ENCODE measurements at places on chromosomes 6 and 20.

DNA sequence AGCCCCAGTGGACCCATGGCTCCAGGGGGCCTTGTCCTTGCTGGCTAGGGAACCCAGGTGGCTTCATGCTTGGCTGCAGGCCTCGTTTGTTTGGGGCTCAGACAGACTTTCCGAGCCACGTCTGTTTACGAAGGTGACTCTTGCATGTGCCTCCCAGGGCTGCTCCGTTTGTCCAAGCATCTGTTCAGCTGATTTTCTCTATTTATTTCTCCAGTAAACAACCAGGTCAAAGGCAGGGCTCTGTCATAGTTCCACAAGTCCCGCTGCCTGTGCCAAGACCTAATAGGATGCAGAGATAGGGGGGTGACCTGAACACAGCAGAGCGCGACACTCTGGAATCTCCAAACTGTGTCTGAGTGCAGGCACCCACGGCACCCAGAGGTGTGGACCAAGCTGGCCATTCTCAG is 12.8 kb upstream of the SPO11 start:
- no peaks in the 10 kb centered on the region for H3K36me3 ChIP-seq
- H3K4me3 ChIP-seq = no peak overlapping the region
- H3K4me1 ChIP-seq = no peaks in the 10 kb centered on the region
- no peak for DNase-seq
- H3K27ac ChIP-seq = no peak overlapping the region

DNA sequence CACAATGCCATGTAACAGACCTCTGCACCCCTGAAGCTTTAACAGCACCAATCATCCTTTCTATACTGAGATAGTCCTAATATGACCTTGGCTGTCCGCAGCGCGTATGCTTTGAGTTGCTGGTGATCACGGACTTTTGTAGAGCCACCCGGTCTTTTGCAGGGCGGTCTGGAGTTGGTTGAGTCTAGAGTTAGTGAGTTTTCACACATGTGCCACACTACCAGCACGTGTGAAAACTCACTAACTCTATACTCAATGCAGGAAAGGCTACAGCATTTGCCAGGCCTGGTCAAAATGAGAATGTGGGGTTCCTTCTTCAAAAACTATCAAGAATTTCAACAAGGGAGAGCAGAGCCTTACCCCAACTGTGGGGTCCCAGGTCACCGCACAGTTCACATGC is 14.6 kb downstream of the AGPAT4 start:
- no peaks in the 10 kb centered on the region for H3K4me1 ChIP-seq
- no peaks in the 10 kb centered on the region for H3K27me3 ChIP-seq
- no peak for DNase-seq
- H3K27ac ChIP-seq = no peak overlapping the region

DNA sequence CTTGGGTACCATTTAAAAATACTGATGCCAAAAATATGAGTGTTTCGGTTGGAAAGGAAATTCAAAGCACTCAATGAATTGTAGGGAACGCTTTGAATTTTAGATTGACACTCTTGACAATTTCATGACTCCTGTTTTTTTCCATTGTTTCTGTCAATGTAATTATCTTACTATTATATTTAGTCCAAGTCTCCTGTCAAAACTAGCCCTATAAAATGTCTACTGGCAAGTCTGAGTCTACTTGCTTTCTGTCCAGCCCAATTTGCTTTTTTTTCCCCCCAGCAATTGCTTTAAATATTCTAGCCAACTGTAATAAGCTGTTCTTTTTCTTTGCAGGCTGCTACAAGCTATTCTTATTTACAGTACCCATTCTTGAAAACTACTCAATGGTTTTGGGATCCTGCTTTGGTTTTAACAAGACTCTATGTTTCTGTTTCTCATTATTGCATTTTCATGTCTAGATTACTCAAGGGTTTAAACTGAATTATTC is 1103.9 kb upstream of the GJE1 start:
- DNase-seq = no peak
- H3K4me1 ChIP-seq = no peaks in the 10 kb centered on the region
- H3K27ac ChIP-seq = no peak overlapping the region
- no peaks in the 10 kb centered on the region for H3K36me3 ChIP-seq
- H3K27me3 ChIP-seq = no peaks in the 10 kb centered on the region
- H3K4me3 ChIP-seq = no peak overlapping the region

DNA sequence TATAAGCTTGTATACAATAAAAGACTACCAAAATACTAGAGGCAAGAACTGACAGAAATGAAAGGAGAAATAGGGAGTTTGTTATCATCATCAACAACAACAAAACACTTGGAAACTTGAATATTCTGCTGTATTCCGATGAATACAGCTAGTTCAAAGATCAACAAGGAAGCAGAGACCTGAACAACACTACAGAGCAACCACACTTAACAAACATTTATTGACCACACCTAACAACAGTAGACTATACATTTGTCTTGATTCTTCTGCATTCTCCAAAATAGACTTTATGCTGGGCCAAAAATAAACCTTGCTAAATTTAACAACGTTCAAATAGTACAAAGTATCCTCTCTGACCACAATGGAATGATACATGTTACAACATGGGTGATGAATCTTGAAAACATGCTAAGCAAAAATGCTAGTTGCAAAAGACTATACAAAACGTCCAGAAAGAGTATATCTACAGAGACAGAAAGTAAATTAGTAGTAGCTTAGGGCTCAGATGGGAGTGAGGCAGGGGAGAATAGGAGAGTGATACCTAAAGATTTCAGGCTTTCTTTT is 39.1 kb upstream of the PAK5 start:
- H3K4me1 ChIP-seq = no peaks in the 10 kb centered on the region
- no peak overlapping the region for H3K4me3 ChIP-seq
- no peak overlapping the region for H3K27ac ChIP-seq
- no peaks in the 10 kb centered on the region for H3K36me3 ChIP-seq
- no peak for DNase-seq

DNA sequence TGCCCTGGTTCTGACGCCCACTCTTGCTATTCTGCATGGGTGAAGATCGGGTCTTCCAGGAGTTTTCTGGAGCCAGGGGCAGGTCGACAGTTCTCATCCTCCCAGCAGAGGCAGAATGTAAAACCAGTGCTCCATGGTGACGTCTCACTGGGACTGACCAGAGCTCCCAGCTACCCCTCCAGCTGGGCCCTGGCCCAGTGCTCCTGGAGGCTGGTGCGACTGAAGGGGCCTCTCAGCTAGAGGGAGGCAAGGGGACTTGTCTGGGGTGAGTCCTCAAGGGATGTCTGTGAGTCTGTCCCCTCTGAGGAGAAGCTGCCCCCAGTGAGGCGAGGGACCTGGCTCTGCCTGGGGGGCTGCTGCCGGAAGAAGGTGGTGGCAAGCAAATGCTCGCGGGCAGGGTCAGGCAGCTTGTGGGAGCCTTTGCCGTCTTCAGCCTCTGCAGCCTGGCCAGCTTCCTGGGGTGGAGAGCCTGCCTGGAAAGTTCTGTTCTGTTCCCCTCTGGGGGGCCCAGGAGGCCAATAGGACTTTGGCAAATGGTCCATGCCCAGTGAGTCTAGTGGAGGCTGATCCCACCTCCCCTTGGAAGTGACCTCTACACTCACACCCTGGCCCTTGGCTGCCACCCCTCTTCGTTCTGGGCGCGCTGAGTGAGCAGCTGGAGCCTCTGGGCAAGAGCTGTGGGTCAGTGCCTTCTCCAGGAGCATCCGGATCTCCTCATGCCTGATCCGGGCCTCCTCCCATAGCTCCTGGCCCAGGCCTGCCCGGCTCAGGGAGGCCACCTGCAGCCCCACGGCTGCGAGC is 47.5 kb downstream of the KIAA1755 start:
- no peaks in the 10 kb centered on the region for H3K36me3 ChIP-seq
- no peak for DNase-seq

- H3K4me1 ChIP-seq = no peaks in the 10 kb centered on the region
- no peaks in the 10 kb centered on the region for H3K36me3 ChIP-seq
- no peak overlapping the region for H3K4me3 ChIP-seq
- H3K27me3 ChIP-seq = no peaks in the 10 kb centered on the region
- H3K27ac ChIP-seq = no peak overlapping the region
- DNase-seq = no peak
These were observed 113.7 kb upstream of the GGTLC1 start for GRCh38 chr20:24102290-24102689.

GRCh38 chr20:21213691-21214090 is 87.8 kb downstream of the KIZ start:
- no peaks in the 10 kb centered on the region for H3K36me3 ChIP-seq
- H3K4me1 ChIP-seq = no peaks in the 10 kb centered on the region
- no peaks in the 10 kb centered on the region for H3K27me3 ChIP-seq
- no peak overlapping the region for H3K4me3 ChIP-seq
- no peak for DNase-seq

DNA sequence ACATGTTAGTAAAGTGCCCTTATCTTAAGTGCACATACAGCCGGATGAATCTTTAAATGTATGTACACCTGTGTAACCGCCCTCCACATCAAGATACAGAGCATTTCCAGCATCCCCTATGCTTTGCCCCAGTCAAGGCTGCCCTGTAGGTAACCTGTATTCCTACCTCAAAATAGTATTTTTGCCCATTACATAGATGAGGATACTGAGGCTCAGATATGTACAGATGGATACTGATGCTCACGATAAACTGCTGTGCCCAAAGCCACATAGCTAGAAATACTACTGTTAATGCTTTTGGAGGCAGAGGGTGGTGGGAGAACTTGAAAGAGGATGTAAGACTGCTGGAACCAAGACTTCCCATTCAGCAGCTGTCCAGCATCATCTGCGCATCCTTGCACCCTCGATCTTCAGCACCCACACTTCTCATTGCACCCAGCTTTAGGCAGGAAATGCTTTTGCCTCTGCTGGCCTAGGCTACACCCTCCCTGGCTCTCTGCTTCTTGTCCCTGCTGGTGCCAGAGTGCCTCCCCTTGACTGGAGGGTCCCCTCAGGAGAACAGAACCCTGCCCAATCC is 27.0 kb upstream of the ZFAND3 start:
- no peak overlapping the region for H3K27ac ChIP-seq
- no peaks in the 10 kb centered on the region for H3K4me1 ChIP-seq
- DNase-seq = no peak
- H3K36me3 ChIP-seq = no peaks in the 10 kb centered on the region

DNA sequence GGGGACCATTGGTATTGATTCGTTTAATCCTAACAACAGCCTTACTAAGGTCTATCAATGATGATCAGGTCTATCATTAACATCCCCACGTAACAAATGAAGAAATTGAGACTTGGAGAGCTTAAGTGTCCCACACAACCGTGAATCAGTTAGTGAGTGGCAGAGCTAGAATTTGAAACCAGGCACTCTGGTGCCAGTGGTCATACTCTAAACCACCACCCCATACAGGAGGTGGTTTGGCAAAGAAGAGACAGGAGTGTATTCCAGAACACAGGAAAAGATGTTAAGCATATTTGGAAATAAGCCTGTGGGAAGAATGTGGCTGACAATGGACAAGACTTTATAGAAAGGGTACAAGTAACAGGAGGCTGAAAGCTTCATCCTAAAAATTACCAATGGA is 35.7 kb upstream of the MARCKS start:
- peaks cover 7% of the 10 kb centered on the region for H3K4me1 ChIP-seq
- no peak for DNase-seq
- H3K27ac ChIP-seq = no peak overlapping the region
- H3K4me3 ChIP-seq = no peak overlapping the region
- no peaks in the 10 kb centered on the region for H3K36me3 ChIP-seq

- no peaks in the 10 kb centered on the region for H3K27me3 ChIP-seq
- no peaks in the 10 kb centered on the region for H3K36me3 ChIP-seq
- no peak overlapping the region for H3K4me3 ChIP-seq
- no peak overlapping the region for H3K27ac ChIP-seq
- H3K4me1 ChIP-seq = no peaks in the 10 kb centered on the region
These were observed 270.4 kb upstream of the NRSN1 start for GRCh38 chr6:23855497-23856116.

DNA sequence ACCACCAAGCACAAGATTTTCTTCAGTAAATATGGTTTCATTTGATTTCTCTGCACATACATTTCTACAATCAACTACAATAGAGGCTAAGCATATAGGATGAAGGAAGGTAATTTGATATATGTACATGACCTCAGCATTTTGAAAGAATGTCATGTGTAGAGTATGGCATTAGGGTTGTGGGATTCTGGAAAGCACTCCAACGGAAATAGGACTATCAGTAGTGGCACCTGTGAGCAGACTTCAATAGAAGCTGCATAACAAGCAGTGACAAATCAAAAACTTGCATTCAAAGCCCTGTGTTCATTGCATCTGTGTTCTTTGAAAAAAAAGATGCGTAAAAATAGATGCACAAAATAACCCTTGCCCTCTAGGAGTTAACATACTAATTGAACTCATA is 57.5 kb upstream of the EYA4 start:
- no peaks in the 10 kb centered on the region for H3K36me3 ChIP-seq
- H3K27ac ChIP-seq = no peak overlapping the region
- no peaks in the 10 kb centered on the region for H3K4me1 ChIP-seq
- DNase-seq = no peak

GRCh38 chr20:35635652-35636051 is 20.0 kb downstream of the SPAG4 start:
- no peak for DNase-seq
- H3K4me1 ChIP-seq = peaks cover 6% of the 10 kb centered on the region
- H3K27ac ChIP-seq = no peak overlapping the region
- peaks cover 14% of the 10 kb centered on the region for H3K36me3 ChIP-seq
- no peaks in the 10 kb centered on the region for H3K27me3 ChIP-seq

- H3K36me3 ChIP-seq = no peaks in the 10 kb centered on the region
- no peak for DNase-seq
- H3K4me3 ChIP-seq = no peak overlapping the region
- no peaks in the 10 kb centered on the region for H3K27me3 ChIP-seq
- H3K4me1 ChIP-seq = no peaks in the 10 kb centered on the region
These were observed 55.1 kb upstream of the ISM1 start for GRCh38 chr20:13166011-13166410.

- no peak overlapping the region for H3K4me3 ChIP-seq
- no peak overlapping the region for H3K27ac ChIP-seq
- H3K27me3 ChIP-seq = no peaks in the 10 kb centered on the region
- peaks cover 3% of the 10 kb centered on the region for H3K4me1 ChIP-seq
These were observed 20.2 kb upstream of the ADGRF1 start for GRCh38 chr6:47062346-47062745.
